Breast epithelium (tissue), 4 donors: ENCODE measurements at places on chromosomes 1 and 21. TPM values are rescaled to one million over a fixed set of nuclear protein-coding genes. Genes with fewer than 3 reads are reported as not detected.

The SPRR1A gene
- total RNA-seq: not detected

DNA sequence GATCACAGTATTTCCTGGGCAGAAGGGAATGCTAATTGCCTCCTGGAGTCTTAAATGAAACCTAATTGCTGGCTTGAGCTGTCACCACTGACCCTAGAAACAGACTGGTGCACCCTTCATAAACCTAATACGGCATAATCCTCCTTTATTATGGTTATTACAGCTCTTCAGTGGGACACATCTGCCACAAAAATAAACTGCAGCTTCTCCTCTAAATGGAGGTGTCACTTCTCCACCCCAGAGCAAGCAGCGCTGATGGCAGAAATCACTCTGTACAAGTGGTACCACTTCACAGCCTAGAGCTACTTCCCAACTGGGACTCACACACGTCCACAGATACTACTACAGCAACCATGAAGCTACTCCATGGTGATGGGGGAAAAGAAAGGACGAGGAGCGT lies 11.1 kb downstream of the PTPN14 start:
- no peak for DNase-seq

DNA sequence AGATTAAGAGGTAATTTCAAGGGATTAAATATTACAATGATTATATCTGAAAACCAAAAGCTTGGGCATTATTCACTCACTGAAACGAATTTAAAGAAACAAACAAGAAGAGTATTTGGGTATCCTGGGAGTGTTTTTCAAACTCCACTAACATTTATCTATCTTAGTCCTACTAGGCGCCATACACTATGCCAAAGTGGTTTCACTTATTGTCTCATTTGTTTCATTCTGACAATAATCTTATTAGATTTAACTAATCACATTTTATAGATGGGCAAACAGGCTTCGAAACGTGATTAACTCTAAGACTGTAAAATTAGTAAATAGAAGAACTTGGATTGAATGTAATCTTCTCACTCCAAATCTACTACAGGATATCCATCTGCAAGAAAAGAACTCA lies 25.4 kb downstream of the ASH1L start:
- no peak for DNase-seq

DNA sequence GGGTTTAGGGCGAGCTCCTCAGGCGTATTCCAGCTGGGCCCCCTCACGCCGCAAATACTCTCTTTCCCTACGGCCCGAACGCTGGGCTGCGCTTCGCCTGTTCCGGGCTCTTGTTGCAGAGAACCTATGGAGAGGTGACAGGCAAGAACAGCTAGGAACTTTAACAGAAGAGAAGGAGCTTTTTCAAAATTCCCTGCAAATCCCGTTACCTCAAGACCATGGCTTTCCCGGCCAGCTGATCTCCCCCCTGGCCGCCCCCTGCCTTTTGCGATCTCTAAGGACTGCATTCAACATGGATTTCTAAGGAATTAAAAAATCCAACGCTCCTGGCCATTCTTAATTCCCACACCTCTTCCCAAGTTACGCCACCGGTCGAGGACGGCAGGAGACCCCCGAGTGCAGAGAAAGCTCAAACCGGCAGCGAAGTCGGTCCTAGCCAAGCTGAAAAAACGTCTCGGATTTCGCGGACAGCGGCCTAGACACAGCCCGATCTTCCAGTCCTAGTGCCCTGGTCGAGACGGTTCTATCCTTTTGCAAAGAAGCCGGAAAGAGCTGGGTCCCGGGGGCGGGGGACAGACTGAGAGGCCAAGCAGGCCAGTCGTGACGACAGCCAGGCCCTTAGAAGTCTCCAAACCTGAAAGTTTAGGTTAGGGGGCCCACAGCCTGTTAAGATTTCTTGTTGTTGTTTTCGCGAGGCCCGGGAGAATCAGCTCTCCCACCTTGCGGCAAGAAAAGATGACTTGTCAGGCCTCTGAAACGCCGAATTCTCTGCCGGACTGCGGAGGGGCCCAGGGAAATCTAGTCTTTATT lies 1.1 kb upstream of the TBX15 start:
- DNase-seq: no peak

GRCh38 chr1:9822490-9822889 lies 1.3 kb downstream of the CLSTN1 start:
- no peak for DNase-seq

GRCh38 chr1:14853518-14853917 lies 255.0 kb downstream of the KAZN start:
- no peak for DNase-seq

The ZNF695 gene
- 1.1 TPM for total RNA-seq

The TTC39A gene
- total RNA-seq: 0.96 TPM

DNA sequence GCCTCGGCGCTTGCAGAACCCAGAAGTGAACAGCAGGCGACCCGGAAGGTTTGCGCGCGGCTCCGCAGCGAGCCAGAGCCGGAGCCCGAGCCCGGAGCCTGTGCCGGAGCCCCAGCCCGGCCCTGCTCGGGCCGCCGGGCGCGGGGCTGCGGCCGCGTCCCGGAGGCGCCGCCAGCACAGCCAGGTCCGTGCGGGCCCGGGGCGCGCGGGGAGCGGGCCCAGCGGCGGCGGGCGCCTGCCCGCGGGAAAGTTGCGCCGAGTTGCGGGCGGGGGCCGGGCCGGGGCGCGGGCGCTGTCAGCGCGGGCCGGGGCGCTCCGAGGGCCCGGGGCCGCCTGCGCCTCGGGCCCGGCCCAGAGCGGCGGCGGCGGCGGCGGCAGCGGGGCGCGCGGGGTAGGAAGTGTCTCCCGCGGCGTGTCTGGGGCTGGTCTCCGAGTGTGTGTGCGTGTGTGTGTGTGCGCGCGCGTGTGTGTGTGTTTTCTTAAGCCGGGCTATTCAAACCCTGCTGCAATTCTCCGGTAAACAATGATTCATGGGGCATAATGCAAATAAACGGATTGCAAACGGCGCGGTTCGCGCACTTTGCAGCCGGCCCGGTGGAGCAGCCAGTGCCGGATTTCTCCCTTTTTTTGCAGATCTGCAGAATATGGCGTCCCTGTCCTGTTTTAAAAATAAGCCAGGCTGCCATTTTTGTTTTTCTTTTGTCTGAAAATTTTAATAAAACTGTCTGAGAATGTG lies at the start of gene ZNF362:
Gene ZNF362, plus strand, starts transcription at position 22 of the 736 bp plus-strand sequence. CDS start 14,083 bp downstream, outside the sequence.
- peak; percentile 69 for DNase-seq

The S100A3 gene
- total RNA-seq: 2.2 TPM

The FGGY gene
- total RNA-seq: 29.2 TPM

- no peak for DNase-seq
These were observed 18.0 kb upstream of the RABGGTB start for GRCh38 chr1:75768016-75768415.
